ENCODE measurements at places on chromosomes 2 and 18.

GRCh38 chr18:39604836-39605235 is 2039.2 kb upstream of the CELF4 start:
- no peak for DNase-seq

DNA sequence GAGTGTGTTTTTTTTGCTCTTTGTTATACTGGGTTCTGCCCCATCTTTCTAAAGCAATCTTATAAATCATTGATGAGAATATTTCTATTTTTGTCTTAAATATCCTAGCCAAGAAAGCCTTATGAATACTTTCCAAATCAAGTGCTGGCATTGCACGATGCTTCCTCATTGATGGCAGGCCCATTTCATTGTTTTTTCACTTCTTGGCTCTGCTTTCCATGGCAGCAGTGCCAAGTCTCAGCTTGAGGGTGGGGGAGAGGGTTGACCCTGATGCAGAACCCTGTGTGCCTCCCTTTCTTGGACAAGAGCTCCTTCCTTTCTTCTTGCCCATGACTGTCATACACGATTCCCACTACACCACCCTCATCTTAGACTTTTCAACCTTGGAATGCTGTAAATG is 16.7 kb upstream of the CELF4 start:
- DNase-seq: no peak

GRCh38 chr2:12180031-12180430 is 433.6 kb downstream of the LPIN1 start:
- no peak for DNase-seq

- no peak for DNase-seq
Observed at GRCh38 chr18:7720395-7720794, 153.3 kb downstream of the PTPRM start.

- peak; percentile 34 for DNase-seq
Observed at GRCh38 chr2:29475499-29475898, 360.3 kb downstream of the CLIP4 start.

GRCh38 chr2:239271882-239272281 is 128.9 kb downstream of the HDAC4 start:
- no peak for DNase-seq

DNA sequence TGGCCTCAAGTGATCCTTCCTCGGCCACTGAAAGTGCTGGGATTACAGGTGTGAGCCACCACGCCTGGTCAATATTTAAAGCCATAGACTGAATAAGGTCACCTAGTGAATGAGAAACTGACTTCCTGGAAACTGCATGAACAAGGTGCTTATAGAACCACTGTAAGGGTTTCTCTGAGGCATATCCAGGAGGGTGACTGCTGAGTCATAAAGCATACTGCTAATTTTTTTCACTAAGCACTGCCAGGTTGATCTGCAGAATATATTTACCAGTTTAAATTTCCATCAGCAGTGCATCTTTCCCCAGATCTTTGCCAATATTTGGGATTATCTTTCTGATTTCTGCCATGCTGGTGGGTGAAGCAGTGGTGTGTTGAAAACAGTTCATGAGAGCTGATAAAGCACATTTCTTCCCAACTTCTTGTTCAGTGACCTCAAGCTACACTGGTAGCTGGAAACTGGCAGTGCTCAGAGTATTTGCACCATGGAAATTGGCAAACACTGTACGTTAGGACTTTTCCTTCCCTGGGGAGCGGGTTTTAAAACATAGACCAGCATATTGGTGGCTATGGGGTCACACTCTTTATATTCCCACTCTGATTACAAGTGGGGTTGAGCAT is 4.2 kb upstream of the CLIP4 start:
- DNase-seq: peak; percentile 32

- no peak for DNase-seq
Observed at GRCh38 chr18:46010050-46010449, 42.9 kb upstream of the EPG5 start.

- no peak for DNase-seq
Observed at GRCh38 chr2:54864727-54865126, 141.3 kb downstream of the EML6 start.

GRCh38 chr2:6083136-6083535 is 391.0 kb downstream of the SOX11 start:
- DNase-seq: no peak

- DNase-seq: no peak
Observed at GRCh38 chr2:187264612-187265011, 183.4 kb downstream of the CALCRL start.

DNA sequence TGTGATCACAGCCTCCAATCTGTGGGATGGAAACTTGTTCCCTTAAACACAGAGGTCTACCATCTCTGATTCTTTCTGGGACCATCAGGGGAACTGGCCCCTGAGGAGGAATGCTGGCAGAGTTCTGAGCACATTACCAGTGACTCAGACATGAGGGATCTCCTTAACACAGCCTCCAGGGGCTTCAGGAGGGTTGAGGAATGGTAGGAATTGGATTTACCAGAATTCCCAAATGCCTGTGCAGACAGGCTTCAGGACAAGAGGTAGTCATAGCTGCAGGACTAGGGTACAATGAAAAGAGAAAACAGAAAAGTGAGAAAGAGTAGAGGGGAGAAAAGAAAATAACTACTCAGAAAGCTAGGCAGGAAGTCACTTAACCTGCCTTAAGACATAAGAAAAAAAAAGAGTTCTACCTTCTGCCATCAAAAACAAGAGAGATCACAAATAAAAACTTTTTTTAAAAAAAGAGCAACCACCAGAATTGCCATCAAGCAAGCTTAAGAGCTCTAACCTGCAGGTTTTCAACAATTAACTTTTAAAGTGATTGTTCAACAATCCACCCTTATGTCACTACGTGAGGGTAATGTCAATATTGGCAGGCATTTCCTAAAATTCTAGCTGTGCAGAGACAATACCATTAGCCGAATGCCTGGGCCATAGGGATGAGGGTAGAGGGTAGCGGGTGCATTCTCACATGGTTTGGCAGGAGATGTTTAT is 524.4 kb downstream of the BCL11A start:
- no peak for DNase-seq

DNA sequence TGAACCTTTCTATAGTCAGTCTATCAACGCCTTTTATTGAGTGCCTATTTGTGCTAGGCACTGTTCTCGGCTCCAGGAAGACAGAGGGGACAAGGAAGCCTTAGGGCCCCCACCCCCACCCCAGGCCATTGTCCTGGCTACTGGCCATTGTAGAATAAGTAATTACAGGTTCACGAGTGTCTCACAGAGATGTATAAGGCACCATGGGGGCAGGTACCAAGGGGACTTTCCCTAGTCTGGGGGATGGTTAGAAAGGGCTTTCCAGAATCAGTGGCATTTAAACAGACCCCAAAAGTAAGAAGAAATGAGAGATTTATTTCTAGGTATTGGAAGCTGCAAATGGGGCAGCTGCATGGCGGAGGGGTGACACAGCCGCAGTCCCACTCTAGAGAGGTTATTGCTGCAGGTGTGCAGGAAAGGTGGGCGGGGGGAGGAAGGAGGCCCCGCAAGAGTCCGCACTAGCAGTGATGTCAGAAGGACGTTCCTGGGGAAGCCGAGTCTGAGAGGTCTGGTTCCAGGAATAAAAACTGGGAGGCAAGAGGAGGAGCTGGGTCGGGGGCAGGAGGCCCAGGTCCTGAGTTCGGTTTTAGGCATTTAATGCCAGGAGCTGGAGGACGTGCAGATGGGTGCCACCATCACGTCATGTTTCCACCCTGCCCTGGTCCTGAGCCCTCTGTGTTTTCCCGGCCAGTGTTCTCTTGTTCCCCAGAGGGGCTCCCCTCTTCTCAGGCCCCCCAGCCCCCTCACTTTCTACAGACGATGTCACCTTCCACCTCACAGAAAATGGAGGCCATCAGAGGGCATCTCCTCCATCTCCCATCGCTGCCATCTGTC is 30.5 kb downstream of the FOSL2 start:
- no peak for DNase-seq

DNA sequence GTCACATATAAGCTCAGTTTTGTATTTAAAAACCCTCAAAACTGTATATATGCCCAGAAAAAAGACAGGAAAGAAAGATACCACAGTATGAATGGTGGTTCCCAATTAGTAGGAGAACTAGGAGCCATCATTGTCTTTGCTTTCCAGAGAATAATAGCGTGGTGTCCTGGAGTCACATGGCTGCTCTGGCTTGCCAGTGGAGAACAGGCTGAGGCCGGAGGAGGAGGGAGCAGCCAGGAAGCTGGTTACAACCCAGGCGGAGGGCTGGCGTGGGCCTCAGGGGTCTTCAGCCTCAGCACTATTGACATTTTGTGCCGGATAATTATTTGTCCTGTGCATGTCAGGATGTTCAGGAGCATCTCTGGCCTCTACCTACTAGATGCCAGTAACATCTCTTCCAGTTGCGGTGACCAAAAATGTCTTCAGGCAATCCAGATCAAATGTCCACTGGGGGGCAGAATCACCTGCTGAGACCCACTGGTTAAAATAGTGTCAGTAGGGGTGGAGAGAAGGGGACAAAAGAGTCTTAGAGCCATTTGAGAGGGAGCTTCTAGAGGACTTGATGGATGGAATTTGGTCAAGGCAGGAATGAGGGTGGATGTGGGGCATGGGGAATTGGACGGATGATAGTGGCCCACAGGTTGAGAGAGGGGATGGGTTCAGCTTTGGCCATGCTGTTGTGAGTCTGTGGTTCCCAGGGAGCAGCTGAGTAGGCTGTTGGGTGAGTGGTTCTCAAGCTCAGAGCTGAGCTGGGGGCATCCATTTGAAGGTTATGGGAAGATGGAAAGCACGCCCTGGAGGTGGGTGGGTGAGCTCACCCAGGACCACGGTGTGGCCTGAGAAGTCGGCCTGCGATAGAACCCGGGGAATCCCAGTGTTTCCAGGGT is 144.9 kb downstream of the AGAP1 start:
- no peak for DNase-seq

DNA sequence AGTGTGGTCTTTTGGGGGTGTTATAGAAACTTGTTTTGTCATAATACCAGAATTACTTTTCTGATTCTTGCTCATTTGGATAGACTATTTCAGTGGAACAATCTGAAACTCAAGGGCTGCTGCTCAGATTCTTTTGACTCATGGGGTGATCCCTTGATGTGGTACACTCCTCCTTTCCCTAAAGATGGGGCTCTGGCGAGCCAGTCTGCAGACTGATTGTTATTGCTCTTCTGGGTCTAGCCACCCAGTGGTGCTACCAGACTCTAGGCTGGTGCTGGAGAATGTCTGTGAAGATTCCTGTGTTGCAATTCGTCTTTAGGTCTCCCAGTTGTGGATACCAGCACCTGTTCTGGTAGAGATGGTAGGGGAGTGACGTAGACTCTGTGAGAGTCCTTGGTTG is 4.2 kb upstream of the MARS2 start:
- DNase-seq: no peak

- DNase-seq: peak; percentile 19
Observed at GRCh38 chr2:151891566-151892194, 63.5 kb upstream of the ARL5A start.

DNA sequence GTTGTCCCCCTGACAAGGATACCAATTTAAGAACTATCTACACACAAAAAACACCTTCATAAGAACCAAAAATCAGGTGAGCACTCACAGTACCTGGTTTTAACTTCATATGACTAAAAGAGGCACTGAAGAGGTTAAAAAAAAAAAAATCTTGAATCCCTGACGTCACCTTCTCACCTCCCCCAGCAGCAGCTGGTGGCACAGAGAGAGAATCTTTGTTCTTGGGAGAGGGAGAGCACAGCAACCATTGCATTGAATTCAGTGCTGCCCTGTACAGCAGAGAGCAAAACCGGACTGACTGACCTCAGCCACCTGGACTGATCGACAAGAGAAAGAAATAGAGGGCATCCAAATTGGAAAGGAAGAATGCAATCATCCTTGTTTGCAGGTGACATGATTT is 566.0 kb downstream of the TMX3 start:
- no peak for DNase-seq

DNA sequence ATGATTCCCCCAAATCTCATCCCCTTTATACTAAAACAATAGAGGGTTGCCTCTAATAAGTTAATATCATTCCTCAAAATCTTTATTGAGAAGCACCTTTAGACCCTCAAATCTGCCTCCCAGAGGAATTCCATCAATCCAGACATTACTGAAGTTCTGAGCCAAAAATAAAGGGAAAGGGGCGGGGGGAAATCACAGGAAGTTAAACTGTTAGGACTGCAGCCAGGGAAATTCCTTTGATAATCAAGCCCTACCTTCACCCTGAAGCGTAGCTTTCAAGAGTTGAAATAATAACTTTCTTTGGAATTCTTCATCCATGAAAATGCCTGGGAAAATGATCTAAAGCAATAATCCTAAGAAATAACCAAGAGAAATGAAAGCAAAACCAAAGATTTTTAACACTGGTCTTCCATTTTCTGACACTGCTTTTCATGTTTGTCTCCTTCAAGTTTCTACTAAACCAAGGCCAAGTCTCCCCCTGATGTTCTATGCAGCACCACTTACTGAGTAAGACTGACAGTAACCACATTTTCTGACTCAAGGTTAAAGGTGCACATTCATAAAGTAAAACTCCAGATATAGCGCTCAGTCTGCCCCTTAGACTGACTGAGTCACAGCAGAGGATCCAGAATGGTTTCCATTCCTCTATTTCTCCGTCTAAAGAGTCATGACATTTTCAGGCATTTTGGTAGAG is 78.2 kb downstream of the TCF4 start:
- no peak for DNase-seq

DNA sequence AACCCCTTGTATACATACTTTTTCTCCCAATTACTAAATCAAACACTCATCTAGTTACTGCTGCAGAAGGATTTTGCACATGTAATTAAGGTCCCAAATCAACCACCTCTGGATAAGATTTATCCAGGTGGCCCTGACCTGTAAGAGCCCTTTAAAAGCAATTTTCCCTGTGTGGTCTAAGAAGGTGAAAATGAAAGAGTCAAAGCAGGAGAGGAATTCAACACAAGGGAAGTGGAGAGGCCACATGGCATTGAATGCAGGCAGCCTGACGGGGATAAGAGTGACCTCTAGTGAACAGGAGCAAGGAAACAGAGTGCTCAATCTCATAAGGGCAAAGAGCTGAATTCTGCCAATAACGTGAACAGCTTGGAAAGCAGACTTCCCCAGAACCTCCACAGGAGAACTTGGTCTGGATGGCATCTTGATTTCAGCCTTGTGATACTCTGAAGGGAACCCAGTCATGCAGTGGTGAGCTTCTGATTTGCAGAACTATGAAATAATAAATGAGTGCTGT is 27.2 kb downstream of the PPP3R1 start:
- no peak for DNase-seq

DNA sequence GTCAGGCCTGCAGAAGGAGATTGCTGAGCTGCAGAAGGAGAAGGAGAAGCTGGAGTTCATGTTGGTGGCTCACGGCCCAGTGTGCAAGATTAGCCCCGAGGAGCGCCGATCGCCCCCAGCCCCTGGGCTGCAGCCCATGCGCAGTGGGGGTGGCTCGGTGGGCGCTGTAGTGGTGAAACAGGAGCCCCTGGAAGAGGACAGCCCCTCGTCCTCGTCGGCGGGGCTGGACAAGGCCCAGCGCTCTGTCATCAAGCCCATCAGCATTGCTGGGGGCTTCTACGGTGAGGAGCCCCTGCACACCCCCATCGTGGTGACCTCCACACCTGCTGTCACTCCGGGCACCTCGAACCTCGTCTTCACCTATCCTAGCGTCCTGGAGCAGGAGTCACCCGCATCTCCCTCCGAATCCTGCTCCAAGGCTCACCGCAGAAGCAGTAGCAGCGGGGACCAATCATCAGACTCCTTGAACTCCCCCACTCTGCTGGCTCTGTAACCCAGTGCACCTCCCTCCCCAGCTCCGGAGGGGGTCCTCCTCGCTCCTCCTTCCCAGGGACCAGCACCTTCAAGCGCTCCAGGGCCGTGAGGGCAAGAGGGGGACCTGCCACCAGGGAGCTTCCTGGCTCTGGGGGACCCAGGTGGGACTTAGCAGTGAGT is 19.4 kb downstream of the FOSL2 start:
- DNase-seq: no peak
